ENCODE measurements at places on chromosomes 7 and 10.

GRCh38 chr10:52752801-52753445 lies 19.7 kb downstream of the MBL2 start:
- no peak for DNase-seq

- no peak for DNase-seq
These were observed 4.6 kb downstream of the TRPV6 start for GRCh38 chr7:142880876-142881505.

GRCh38 chr10:80506189-80506575 lies 31.5 kb upstream of the SH2D4B start:
- DNase-seq = no peak

DNA sequence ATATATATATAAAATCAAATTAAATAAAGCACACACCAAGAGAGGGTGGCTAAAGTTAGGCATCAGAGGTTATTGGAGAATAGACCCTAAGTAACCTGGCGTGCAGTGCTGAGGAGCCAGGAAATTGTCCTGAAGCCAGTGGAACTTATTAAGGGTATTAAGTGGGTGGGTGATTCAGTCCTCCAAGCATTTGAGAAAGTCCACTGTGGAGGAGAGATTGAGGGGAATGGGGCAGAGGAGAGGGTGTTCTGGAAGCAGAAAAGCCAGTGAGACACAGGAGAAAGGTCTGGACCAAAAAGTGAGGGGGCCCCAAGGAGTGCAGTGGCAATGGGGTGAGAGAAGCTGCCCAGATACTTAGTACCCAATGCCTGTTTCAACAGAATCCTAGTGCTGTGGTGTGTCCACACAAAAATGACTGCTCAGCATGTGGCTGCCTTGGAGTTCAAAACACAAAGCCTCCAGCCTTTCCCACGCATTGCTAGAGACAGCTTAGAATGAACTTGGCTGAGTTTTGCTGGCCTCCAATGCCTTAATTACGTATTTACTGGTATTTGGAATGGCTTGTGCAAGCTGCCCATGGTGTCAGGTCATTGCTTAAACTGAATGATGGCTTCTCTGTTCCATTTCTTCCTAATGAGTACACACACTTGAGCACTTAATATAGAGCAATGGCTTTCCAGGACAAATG lies 44.9 kb upstream of the CHST15 start:
- no peak for DNase-seq

DNA sequence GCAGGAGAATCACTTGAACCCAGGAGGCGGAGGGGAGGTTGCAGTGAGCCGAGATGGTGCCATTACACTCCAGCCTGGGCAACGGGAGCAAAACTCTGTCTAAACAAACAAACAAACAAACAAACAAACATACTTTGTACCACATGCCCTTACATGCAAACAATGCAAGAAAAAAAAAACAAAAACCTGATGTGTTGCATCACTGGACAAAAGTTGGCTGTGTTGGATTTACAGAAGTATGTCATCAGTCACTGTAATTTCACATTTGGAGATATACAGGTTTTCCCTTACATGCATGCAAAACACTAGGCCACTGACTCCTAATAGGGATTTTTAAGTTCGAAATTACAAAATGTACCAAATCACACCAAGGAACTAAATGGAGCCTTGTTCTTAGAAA lies 138.5 kb downstream of the SRPK2 start:
- DNase-seq = no peak

DNA sequence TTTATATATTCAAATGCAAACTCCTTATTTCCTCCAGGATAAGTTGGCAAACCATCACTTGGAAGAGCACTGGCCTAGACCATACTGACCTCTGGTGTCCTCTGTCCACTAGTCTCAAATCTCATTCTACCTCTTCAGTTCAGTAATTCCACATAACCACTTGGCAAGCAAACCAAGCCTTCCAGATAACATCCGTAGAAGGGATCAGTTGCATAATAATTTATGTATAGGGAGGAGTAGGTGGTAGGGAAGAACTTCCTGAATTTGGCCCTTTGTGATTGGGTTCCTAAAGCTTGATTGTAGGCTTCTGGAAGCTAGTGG lies 55.0 kb downstream of the WAC start:
- DNase-seq = no peak

GRCh38 chr10:74055383-74056049 lies 57.6 kb downstream of the VCL start:
- no peak for DNase-seq

DNA sequence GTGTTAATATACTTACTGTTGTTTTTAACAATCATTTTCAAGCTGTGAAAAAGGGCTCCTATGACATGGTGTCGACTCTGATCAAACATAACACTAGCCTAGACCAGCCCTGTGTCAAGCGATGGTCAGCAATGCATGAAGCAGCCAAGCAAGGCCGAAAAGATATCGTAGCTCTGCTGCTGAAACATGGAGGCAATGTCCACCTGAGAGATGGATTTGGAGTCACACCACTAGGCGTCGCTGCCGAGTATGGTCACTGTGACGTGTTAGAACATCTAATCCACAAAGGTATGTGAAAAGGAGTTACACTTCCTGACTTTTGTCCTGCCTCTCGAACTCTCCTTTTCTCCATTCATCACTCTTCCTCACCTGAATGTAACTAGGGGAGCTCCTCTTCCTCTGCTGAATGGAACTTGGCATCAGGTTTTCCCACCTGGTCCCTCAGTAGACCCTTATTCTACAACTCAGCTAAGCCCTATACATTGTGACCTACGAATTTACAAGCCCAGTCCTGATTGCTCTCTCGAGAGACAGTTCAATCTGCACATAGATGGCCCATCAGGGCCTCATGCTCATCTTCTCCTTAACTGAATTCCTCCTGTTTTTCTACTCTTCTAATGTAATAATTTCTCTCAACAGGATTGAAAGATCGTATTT lies 23.0 kb downstream of the ASB15 start:
- no peak for DNase-seq

DNA sequence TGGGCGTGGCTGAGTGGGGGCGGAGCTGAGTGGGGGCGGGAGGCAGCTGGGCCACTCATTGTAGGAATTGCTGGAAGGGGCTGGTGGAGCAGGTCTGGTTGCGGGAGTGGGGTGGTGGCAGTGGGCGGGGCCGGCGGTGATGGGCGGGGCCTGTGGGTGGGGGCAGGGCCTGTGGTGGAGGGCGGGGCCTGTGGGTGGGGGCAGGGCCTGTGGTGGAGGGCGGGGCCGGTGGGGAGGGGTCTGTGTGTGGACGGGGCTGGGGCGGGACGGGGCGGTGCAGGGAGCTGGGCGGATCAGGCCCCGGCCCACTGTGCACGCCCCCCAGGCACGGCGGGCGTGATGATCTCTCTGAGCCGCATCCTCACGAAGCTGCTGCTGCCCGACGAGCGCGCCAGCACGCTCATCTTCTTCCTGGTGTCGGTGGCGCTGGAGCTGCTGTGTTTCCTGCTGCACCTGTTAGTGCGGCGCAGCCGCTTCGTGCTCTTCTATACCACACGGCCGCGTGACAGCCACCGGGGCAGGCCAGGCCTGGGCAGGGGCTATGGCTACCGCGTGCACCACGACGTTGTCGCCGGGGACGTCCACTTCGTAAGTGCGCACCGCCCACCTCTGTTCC lies 14.0 kb downstream of the SLC29A4 start:
- no peak for DNase-seq

DNA sequence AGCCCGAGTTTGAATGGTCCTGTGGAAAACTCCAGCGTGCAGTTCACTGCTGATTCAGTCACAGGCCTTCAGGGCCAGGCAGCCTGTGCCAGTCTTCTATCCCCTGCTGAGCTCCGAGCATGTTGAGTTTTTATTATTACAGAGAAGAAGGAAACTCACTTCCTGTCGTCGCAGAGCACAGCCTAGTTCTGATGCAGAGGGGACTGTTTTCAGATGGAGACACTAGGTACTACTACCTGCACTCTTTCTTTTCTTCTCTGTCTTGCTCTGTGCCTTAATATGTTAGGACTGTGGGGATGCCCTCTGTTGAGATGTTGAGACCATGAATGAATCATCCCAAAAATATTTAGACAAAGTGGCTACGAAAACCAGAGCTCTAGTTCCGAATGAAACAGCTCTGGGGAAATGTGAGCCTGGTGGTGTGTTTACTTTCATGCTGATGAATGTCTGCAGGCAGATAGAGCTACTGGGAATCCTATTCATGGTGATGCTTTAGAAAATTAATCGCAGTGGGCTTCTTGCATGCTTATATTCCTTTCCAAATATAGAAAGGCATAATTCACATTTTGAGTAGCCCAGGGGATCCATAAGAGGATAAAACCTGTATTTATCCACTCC lies 29.6 kb downstream of the CASP7 start:
- no peak for DNase-seq

- no peak for DNase-seq
These were observed 61.8 kb downstream of the PTPRN2 start for GRCh38 chr7:158525648-158526484.

DNA sequence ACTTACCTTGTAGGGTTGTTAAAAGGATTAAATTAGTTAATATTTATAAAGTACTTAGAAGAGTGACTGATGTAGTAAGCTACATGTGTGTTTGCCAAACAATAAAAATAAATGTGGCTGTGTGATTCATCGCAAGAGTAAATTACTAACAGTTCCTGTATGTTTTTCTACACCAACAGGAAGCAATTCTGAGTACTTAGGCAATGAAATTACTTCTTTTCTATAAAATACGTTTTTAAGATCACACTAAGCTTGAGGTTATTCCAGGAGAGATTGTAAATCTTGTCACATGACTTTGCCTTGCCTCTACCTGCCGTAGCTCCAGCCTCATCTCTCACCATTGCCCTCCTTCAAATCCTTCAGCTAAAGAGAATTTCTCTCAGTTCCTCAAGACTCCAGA lies 18.1 kb upstream of the GSTK1 start:
- no peak for DNase-seq

DNA sequence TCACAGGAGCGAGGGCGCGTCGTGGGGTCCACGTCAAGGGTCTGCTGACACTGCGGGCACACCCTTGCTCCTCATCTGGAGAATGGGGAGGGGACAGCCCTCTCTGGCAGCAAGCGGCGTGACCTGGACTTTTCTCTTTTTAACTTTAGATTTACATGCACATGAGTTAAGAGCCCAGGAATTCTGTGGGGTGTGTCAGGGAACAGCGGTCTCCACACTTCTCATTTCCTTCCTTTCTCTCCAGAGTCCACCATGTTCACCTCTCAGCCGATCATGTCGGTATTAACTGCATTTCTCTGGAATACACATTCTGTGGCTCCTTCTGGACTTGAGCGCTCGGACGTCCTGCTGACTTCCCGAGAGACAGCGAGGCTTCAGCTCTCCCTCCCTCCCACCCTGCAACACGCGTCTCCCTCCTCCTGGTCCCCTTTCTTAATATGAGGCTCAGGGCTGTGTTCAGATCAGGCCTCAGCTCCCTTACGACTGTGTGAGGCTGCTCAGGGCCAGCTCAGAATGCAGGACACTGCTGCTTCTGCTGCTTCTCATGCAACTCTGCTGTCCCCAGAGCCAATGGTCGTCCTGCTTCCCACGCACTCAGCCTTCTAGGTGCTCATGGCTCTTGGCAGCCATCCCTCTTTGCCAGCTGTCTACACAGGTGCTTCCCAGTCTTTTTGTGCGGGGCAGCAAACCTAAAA lies 261.3 kb downstream of the ELFN1 start:
- DNase-seq = no peak

GRCh38 chr10:16490511-16490910 lies 31.2 kb downstream of the C1QL3 start:
- no peak for DNase-seq

GRCh38 chr10:48818861-48819520 lies 120.6 kb downstream of the LRRC18 start:
- DNase-seq = no peak

- no peak for DNase-seq
These were observed 363.1 kb downstream of the GPAM start for GRCh38 chr10:111820471-111820870.

DNA sequence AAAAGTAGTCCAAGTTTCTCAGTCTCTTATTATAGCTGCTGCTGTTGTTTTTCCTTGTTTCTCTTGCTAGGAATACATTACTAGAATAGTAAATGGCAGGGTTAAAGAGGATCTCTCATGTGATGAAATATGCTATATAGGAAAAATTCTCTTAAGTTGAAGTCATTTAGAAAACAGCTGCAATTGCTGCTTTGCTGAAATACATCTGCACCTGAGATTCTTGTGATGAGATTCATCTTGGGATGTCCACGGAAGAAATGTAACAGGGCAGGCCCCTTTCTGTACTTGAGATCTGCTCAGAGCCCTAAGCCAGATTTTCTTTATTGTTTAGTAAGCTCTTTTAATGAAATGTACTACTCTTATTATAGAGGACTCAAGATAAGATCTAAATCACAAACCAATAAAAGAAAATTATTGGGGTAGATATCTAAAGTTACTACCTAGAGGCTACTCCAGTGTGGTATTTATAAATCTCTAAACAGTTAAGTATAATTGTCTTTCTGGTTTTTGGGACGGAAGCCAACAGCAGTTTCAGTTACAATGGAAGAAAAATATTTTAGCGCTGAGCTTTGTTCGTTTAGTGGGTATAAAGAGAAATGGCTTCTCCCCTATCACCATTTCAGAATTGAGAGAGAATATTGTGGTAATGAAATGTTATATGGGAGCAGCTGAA lies 701.5 kb downstream of the KCNMA1 start:
- no peak for DNase-seq

GRCh38 chr10:73529089-73529832 lies 33.4 kb upstream of the PPP3CB start:
- peak; percentile 66 for DNase-seq

DNA sequence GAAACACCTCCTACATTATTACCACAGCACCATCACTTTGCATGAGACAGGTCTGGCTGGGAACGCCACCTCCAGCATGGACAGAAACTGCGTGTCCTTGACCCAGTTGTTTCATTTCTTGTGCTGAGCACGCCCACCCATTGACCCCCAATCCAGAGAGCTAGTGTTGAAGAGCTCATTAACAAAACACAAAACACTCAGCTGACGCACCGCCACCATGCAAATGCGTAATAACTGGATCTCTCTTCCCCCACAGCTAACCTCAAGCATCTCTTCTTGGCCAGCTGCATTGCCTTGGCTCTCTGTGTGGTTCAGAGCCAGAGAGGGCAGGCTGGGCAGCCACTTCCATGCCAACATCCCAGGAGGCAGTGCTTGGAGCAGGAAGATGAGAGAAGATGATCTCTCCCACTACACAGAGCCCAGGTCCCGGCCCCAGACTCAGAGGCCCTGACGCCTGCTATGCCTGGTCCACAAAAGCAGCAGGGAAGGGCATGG lies 173.5 kb downstream of the PLXNA4 start:
- DNase-seq = no peak
